ENCODE measurements at places on chromosomes 12 and 14. TPM values are rescaled to one million over a fixed set of nuclear protein-coding genes. Genes with fewer than 3 reads are reported as not detected.

DNA sequence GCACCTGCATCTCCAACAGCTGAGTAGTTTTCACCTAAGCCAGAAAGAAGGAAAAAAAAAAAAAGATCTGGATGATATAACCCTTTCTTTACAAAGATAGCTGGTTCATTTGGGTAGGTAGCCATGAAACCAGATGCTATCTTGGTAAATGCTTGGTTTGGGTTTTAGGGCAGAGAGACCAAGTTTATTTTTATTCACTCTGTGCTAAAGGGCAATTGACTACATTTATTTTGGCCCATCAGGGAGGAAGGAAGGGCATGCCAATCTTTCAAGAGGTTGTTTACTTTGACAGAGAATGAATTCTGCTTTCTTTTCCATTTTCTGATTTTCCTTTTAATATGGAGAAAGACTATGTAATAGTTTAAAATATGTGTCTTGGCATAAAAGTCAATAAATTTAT lies 91.0 kb downstream of the NTN4 start:
- no peak overlapping the region for H3K4me3 ChIP-seq
- peaks cover 7% of the 10 kb centered on the region for H3K4me1 ChIP-seq
- H3K27ac ChIP-seq, result no peak overlapping the region
- no peaks in the 10 kb centered on the region for H3K27me3 ChIP-seq
- H3K36me3 ChIP-seq, result no peaks in the 10 kb centered on the region

The ZFHX2 gene
- 0.33 TPM for total RNA-seq

- peak overlapping the region; percentile 51 for H3K27ac ChIP-seq
- DNase-seq, result peak; percentile 85
- peaks cover 33% of the 10 kb centered on the region for H3K4me1 ChIP-seq
- no peaks in the 10 kb centered on the region for H3K27me3 ChIP-seq
- H3K4me3 ChIP-seq, result no peak overlapping the region
These were observed 12.1 kb downstream of the SYNE3 start for GRCh38 chr14:95504135-95505029.

DNA sequence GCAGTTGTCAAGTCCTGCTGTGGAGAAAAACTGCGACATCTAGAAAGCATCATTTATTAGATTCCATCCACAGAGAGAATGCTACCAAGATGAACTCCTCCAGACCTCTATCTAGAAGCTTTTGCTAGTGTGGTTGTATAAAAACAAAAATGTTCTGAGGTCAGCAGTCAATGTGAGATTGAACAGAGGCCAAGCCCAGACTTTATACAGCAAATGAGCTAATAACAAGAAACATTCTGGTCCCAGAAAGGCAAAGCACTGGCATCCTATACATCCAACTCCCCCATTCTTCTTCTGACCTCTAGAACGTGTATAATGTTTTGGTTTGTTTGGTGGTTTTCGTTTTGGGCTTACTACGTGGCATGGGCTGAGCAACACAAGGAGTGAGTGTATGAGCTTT lies 26.7 kb upstream of the RIN3 start:
- no peak overlapping the region for H3K27ac ChIP-seq
- DNase-seq, result peak; percentile 61
- H3K27me3 ChIP-seq, result peaks cover 3% of the 10 kb centered on the region
- H3K4me3 ChIP-seq, result no peak overlapping the region
